ENCODE measurements at places on chromosomes 6 and 20. TPM values are rescaled to one million over a fixed set of nuclear protein-coding genes. Genes with fewer than 3 reads are reported as not detected.

Gene BTN1A1
- not detected for total RNA-seq

Gene AKAP12
- total RNA-seq: 31.5 TPM

Gene PCMTD2
- total RNA-seq: 71.0 TPM

Gene PRPH2
- total RNA-seq: 5.3 TPM

Gene KLHDC3
- 261 TPM for total RNA-seq

Gene SNRPB2
- total RNA-seq: 38.0 TPM

Gene KIF6
- 3.9 TPM for total RNA-seq

Gene RRAGD
- 49.3 TPM for total RNA-seq

Gene RWDD2A
- total RNA-seq: 12.6 TPM

Gene CPNE5
- total RNA-seq: 83.6 TPM

Gene RAB32
- total RNA-seq: 5.6 TPM

Gene DOK5
- total RNA-seq: 16.7 TPM

Measured in dorsolateral prefrontal cortex (tissue), 122 donors.